ENCODE measurements at places on chromosomes 2 and 18.

- no peak for DNase-seq
Measured at GRCh38 chr2:22902662-22903165, 482.3 kb upstream of the KLHL29 start.

DNA sequence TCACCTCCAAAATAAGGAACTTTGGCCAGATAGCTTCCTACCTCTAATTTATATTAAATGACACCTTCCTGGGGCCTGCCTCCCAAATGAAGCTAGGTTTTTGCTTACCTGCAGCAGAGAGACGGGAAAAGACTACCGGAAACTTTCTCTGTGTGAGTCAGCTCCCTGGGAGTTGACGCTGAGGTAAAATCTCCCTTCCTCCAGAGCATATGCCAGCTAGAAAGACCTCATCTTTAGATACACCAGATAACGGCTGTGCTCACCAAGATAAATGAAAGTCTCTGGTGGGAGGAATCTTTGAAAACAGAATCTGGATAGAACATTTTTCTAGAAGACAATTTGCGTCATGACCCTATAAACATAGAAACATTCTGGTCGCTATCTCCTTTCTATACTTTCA, 99.7 kb upstream of the RFX8 start:
- no peak for DNase-seq

DNA sequence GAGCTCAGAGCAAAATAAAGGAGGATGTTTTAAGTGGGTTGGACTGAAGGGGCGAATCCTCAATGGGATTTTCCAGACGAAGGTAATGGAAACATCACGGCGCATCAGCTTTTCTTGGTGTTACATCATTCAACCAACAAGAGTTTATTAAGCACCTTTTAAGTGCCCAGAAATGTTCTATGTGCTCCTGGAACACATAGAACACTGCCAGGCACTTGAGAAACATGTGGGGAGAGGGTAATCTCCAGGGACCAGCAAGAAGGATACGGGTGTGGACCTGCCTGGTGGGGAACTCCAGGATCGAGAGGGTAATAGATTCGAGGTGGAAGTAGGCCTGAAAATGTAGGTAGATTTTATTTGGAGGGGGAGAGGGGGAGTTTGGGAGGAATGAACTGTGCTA, 168.6 kb downstream of the PRKCE start:
- no peak for DNase-seq

GRCh38 chr18:61553045-61553659, 219.9 kb downstream of the CDH20 start:
- DNase-seq, result no peak

DNA sequence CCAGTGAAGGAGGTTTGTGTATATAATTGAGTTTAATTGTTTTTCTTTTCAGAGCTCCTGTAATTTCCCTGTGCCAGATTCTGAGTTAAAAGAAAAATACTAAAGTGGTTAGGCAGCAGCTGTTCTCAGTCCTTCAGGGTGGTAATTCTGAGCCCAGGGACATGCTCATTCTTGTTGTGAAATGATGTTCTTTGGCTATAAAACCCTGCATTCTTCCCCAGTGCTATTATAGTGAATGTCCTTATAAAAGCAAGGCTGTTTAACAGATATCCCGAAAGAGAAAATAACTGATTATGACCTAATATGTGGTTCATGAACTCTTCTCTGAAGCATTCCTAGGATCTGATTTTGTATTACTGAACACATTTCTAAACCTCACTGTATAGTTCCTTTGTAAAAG, 34.0 kb downstream of the ADAM23 start:
- no peak for DNase-seq

DNA sequence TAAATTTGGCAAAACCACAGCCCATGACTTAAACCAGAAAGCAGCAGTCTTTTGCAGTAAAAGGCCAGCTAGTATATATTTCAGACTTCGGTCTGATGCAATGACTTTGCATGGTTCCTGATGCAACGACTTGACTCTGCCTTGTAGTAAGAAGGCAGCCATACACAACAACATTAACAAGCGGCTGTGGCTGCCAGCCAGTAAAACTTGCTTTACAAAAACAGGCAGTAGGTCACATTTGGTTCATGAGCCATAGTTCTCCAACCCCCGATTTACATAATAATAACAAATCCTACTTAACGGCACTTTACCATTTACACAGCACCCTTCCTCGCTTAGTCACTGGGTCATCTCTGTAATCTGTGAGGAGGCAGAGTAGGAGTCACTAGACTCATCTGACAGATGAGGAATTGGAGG, 410.3 kb downstream of the LRATD1 start:
- no peak for DNase-seq

GRCh38 chr2:111182121-111182520, 61.4 kb downstream of the BCL2L11 start:
- no peak for DNase-seq

DNA sequence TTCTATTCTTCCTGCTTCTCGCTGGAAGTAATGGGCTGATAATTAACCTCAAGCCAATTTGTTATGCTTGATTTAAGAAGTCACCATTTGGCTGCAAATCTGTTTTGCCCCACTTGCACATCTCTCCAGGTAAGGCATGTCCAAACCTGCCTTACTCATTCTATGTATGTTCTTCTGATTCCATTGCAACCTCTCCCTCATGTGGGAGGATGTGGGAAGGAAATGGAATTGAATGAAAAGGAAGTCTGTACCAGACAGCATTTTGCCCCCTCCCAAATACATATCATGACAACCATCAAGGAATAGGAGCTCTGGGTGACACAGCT, 131.7 kb downstream of the NRP2 start:
- DNase-seq, result no peak

DNA sequence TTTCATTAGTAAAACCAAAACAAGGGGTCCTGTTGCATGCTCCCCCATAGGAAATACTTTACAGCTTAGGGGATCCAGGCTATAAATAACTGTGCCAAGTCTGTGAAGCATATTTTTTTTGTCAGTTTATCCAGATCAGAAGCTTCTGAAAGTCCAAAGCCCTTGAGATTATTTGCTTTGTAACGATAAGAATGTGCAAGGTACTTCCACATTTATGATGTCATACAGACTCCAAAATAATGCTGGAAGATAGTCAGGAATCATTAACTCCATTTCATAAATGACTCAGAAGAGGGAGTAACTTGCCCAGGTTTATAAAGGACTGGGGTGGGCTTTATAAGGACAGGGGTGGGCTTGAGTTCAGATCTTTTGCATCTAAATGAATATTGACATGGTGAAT, 29.3 kb downstream of the RDH14 start:
- DNase-seq, result no peak

GRCh38 chr2:74083750-74084149, 64.0 kb downstream of the BOLA3 start:
- DNase-seq, result no peak

DNA sequence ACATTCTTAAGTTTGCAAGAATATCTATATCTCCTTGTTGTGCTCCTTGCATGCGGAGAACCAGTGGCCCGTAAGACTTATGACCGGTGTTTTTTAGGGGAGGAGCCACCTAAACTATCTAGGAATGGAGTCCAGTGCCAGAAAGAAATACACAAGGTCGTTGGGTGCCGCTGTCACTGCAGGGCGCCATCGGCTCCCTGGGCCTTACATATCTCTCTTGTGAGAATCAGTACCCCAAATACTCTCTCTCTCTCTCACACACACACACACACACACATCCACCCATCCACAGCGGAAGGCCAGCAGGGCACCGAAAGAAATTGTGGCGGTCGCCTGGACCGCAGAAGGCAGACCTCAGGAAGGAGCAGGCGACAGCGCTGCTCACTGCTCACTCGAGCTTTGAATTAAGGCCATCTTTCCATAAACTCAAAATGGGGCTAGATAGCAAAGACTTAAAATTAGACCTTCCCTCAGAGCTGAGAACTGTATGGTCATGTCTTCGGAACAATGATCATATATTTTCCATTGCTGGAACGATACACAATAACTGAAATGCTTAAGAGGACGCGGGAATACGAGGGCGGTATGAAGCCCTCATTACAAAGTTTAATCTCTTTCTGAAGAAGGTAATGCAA, 10.4 kb downstream of the NR4A2 start:
- DNase-seq, result no peak
